ENCODE measurements at places on chromosomes 12 and 14.

- DNase-seq: no peak
Measured at GRCh38 chr12:109645194-109645593, 68.4 kb upstream of the FAM222A start.

DNA sequence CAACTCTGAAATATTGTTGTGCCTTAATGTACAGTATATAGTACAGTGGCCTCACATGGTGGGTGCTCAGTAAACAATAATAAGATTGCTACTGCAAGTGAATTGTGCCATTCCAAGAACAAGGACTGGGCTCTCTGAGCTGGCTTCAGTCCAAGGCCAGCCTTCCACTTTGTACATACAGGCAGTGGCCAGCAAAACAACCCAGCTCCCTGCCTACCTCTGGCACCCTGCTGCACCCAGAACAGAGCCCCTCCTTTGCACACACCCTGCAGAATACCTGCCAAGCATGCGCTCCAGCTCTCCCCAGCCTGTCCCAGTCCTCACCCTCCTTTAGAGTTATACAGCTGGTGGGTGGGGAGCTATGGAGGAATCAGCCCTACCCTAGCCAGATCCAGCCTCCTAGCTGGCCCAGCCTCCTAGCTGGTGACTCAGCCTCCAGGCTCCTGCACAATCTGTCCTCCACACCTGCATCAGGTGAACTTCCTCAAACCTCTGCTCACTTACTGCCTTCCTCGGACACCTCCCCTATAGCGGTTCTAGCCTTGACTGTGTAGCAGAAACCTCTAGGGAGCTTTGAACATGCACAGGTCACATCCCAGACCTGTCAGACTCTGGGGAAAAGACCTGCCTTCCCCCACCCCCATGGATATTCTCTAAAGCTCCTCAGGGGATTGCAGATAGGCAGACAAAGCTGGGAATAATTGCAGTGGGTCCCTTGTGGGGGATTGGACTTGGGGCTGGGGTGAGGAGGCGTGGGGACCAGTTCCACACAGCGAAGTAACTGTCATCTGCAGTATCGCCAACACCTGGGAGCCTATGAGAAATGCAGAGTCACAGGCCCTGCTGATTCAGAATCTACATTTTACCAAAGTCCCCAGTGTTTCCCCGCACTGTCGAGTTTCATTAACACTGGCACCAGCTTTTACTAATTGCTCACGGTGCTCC is 17.9 kb downstream of the ZDHHC22 start:
- DNase-seq: no peak

- no peak for DNase-seq
Measured at GRCh38 chr14:101446387-101446969, 114.8 kb upstream of the DIO3 start.

DNA sequence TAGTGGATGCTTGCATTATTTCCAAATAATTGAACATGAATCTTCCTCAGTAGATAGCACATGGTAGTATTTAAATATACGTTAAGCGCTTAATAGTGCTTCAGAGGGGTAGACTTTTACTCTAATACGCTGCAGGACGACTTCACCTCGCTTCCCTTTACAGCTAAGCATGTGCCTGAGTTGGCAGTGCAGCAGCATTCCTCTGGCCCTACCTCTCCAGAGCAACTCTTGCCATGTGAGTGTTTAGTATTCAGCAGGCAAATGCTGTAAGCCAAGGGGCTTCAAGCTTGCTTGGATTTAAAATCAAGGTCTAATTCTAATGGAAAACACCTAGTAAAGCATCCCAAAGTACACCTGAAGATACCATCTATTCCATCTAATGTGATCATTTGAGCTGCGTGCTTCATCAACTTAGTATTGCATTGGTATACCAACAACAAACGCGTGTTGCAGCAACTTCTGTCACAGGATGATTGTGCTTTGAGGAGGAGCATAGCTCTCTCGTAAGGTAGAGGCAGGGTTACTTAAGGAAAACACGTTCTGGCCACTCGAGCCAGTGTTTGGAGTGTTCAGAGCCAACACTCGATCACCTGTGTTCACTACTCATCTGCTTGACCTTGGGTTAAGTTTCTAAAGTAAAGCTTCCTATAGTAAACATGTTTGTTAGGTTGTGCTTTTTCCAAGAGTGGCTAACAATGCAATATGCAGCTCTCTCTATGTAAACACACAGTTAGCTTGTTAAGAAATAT is 60.6 kb downstream of the PIWIL1 start:
- no peak for DNase-seq

GRCh38 chr14:102525219-102525928 is 15.8 kb upstream of the ANKRD9 start:
- DNase-seq: peak; percentile 72

DNA sequence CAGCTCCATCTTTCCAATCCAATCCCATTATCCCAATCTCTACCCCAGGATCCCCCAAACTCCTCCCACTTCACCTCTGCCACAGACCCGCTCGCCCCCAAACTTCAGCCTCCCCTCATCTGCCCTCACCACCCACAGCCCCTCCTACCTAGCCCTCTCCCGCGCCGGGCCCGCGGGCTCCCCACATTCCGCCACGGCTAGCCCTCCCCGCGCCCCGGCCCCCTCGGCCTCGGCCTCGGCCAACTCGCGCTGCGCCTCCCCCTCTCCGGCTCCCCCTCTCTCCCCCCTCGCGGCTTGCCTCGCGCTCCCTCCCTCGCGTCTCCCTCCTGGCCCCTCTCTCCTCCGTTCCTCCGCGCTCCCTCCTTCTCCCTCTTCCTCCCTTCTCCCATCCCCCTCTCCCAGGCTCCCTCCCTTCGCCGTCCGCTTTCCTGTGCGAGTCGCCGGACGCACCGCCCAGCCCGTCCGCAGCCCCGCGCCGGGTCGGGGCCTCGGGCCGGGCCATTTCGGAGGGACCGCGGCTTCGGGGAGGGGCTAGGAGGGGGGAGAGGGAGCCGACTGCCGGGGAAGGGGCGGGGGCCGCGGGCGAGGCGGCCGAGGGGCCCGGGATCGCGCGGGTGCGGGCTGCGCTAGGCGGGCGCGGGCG is at the start of gene ATN1:
Gene ATN1 (plus strand): TSS at position 581 of the 643 bp plus-strand sequence. CDS start 6,043 bp downstream, outside the sequence.
- DNase-seq: no peak

DNA sequence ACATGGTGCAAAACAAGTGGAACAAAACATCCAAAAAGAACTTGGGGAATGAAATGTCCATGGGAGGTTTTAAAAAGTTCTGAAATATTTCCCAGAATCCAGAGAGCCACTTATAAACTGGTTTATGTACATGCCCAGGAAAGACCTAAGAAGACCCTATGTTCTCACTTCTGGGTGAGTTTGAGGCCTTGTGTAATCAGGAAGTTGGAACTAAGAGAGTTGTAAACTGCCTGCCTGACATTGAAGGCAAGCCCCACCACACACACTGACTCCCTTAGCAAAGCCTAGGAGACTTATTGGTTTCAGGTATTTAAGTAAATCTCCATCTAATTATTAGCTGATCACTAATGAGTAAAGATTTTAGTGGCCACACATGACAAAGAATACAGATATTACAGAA is 142.5 kb downstream of the LRIG3 start:
- no peak for DNase-seq

DNA sequence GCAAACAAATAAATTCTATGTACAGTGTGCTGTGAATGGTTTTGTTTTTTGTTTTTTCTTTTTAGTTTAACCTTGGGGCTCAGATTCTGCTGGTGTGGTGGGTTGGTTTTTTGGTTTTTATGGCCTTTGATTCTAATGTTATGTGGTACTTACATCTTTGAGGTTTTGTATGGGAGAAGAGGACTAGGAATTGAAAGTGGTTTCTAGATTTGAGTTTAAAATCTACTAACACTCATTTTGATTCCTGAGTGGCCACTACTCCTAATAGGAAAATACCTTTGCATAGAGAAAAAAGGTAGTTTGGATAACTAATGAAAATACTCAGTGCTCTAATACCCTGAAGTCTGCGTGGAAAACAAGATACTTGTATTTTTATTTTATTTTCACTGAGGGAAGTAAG is 137.7 kb downstream of the MON2 start:
- no peak for DNase-seq

- no peak for DNase-seq
Measured at GRCh38 chr14:75426332-75427125, 1.3 kb upstream of the JDP2 start.

GRCh38 chr14:50312734-50313054 is 570 bp downstream of the DMAC2L start:
- no peak for DNase-seq

Measured in KBM-7 (cell line).